ENCODE measurements at places on chromosomes 6 and 20.

GRCh38 chr20:47257771-47258170 is 98.7 kb downstream of the ZMYND8 start:
- no peak for DNase-seq

DNA sequence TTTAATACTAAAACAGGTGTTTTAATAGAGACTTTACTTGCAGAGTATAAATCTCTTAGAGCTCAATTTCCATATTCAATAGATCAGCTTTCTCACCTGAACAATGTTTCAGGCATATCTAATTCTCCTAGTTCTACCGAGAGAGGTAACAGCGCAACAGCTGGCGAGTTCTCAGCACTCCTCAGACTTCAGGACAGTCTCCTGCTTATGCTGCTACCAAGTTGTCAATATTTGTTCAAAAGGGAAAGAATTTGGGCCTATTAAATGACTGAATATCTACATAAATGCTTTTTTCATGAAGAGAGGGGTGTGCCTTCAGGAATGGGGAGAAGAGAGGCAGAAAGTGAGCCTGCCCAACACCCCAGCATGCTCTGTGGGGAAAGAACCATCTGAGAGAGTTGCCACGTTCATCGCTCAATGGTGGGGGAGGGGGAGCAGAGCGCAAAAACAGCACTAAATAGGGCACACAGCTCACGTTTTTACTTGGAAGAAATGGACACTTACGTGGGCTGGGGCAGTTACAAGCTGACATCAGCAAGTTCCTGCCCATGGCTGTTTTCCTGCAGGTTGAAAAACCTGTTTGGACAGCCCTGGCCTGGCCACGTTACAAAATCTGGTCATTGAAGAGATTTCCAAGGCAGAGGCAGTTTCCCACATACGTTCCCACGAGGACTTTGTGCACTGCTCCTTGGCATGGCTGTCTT is 38.0 kb downstream of the EZR start:
- no peak for DNase-seq

DNA sequence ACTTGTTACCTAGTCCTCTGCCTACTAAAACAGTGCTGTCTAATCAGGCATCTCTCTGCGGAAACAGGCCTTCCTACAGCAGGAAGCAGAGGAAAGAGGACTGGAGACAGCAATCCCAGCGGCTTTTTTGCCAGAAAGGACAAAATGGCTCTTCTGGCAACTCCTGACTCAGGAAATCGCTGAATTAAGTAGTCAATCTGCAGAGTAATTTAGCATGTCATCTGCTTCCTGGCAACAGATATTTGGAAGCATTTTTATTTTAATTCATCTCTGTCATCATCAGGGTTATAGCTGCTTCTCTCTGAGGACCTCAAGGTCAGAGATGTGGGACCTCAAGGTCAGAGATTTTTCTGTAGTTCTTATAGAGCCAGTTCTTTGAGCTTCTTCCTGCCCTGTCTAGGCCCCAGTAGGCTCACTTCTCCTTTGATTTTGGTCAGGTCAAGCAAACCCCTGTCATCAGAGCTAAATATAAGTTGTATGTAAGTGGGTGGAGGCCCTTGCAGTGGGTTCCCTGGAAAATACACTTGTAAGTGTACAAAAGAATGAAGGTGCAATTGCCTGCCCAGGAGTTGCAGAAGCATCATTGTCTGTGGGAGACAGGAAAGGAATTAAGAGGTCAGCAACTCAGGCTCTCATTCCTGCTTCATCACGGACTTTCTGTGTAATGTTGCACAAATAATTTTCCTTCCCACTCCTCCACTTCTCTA is 229.4 kb downstream of the ALDH8A1 start:
- DNase-seq, result no peak

- no peak for DNase-seq
Measured at GRCh38 chr6:31422587-31422986, 19.2 kb downstream of the MICA start.

- DNase-seq, result no peak
Measured at GRCh38 chr20:11553603-11554002, 364.1 kb upstream of the BTBD3 start.

DNA sequence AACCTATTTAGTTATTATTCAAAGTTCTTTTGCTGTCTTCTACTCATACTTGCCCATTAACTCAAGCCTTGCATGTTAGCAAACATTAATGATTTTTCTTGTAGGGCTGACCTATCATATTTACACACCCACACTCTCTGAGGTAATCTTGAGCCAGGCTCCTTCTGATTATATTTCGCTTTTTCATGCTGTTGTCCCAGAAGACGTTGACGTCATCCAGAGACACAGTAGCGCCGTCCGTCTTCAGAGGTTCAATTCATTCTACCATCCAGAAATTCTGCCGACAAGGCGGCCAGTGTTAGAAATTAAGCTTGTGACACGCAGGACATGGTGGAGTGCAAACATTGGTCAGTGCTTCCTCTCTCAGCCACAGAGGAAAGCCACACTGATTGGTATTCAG is 584.7 kb downstream of the BMP2 start:
- no peak for DNase-seq
